Kidney epithelial cell (primary cell): ENCODE measurements at places on chromosomes 16 and 17. TPM values are rescaled to one million over a fixed set of nuclear protein-coding genes. Genes with fewer than 3 reads are reported as not detected.
A peak's percentile ranks its signal among the peaks of the same experiment; 100 is the strongest.

DNA sequence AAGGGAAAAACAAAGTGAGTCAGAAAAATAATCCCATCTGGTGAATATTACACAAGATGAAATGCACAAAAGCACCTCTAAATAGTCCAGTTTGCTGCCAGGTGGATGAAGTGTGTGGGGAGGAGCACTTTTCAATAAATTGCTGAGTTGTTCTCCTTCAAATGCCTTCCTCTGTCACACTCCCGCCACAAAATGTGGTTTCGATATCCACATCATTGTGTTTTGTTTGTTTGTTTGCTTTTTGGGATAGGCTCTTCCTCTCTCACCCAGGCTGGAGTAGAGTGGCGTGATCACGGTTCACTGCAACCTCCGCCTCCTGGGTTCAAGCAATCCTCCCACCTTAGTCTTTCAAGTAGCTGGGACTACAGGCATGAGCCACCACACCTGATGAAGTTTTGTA, 24.6 kb upstream of the SHISA9 start:
- DNase-seq = no peak

- DNase-seq = no peak
Observed at GRCh38 chr16:48586083-48586482, 23.9 kb downstream of the N4BP1 start.

GRCh38 chr17:1803280-1803679, 26.4 kb downstream of the SMYD4 start:
- no peak for DNase-seq

KRTAP9-8 gene
- not detected in 2 replicates for total RNA-seq

GRCh38 chr17:59493867-59494266, 71.5 kb upstream of the DHX40 start:
- DNase-seq = no peak

MYOCD gene
- total RNA-seq = 0.27 and 2.1 TPM in 2 replicates

GRCh38 chr17:67279115-67279514, 34.1 kb upstream of the HELZ start:
- DNase-seq = no peak

MT1H gene
- not detected in 2 replicates for total RNA-seq

DNA sequence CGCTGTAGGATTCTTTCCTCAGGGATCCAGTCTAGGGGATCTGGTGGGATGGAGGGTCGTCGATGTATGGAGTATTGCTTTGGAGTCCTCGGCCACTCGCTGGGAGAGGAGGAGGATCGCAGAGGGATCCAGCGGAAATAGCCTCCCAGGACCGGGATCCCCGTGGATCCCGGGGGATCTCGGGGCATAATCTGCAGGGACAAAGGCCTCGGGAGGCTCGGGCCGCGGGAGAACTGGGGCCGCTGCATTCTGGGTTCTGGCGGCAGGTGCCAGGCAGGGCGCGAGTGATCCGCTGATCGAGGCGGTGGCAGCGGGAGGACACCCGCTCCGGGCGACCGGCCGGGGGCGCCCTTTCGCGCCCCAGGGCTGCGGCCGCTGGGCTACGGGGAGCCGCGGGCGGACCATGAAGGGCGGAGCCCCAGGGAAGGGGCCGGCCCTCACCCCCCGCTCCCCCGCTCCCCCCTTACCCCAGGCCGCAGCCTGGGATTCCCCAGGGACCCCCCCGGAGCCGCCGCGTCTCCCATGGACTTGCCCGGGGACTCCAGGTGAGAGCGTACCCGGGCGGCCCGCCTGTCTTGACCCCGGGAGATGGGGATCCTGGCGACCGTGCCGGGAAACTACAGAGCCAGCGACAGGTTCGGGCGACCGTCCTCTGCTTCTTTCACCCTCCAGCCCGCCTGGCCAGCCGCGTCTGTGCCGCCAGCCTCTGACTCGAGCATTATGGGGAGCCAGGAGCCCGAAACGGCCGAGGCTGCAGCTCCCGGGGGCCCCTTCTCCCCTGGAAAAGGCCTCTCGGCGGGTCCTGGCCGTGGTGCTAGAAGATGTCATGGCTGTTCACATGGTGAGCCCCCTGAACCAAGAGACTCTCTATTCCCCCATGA, 604 bp downstream of the PRR14 start:
- no peak for DNase-seq

CCL16 gene
- total RNA-seq = not detected in 2 replicates

GRCh38 chr17:6523330-6523729, 33.0 kb downstream of the PITPNM3 start:
- DNase-seq = peak; percentile 74

GRCh38 chr16:4520913-4521312, 17.7 kb downstream of the CDIP1 start:
- no peak for DNase-seq

MYH11 gene
- total RNA-seq = 0.04 and 0.07 TPM in 2 replicates

DNA sequence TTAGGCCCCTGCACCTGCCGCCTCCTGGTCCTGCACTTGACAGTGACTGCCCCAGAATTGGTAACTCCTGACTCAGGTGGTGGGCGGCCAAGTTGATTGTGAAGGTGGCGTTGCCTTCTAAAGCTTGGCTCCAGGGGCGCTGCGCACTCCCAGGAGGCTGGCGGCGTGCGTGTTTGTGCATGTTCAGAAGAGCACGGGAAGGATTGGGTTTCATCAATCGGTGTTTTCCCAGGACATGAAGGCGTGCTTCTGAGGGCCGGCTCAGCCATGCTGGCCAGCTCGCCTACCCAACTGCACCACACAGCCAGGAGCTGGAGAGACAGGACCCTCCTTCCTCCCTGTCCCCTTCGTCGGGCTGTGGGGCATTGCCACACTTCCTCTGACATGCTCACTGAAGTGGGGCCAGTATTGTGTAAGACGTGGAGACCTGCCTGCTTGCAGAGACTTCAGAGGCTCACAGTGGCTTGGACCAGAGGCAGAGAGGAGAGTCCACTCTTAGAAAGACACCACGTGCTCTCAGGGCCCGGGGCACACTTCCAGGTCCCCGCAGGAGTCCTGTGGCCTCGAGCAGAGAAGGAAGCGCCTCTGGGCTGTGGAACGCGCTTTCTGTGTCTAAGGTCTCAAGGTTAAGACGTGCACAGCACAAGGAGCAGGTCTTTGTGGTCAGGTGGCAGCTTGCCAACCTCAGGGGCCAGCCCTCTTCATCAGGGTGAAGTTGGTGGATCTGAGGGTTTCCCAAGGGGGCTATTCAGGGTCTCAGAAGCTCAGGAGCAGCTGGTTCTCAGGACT, 2.8 kb downstream of the RAB40C start:
- DNase-seq = no peak

- no peak for DNase-seq
Observed at GRCh38 chr16:47979164-47979520, 176.7 kb downstream of the ABCC12 start.

- DNase-seq = no peak
Observed at GRCh38 chr17:30495586-30495985, 18.4 kb downstream of the GOSR1 start.

NPIPA3 gene
- total RNA-seq = 1.0 and 2.9 TPM in 2 replicates

- no peak for DNase-seq
Observed at GRCh38 chr17:59084154-59084553, 22.5 kb downstream of the TRIM37 start.

KLHL10 gene
- not detected in 2 replicates for total RNA-seq

TNRC6C gene
- total RNA-seq = 5.1 and 5.3 TPM in 2 replicates

DNA sequence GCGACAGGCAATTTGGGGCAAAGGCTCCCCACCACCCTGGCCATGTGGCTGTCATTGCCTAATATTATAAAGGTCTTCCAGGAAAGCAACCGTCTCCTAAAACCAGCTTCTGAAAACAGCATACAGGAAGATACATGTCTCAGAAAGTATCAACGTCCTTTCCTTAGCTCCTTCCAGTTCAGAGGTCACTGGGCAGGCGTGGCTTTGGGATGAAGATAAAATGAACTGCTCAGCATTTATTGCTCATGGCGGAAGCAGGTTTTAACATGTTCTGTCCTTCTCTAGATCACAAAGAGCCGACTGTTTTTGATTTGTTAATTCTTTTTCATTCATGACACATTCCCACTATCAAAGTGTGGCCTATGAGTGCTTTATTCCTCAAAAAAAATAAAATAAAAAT, 8.0 kb downstream of the CFAP20 start:
- no peak for DNase-seq

MYH13 gene
- total RNA-seq = not detected in 2 replicates

- DNase-seq = no peak
Observed at GRCh38 chr17:41442739-41443138, 2.0 kb upstream of the KRT38 start.

DNA sequence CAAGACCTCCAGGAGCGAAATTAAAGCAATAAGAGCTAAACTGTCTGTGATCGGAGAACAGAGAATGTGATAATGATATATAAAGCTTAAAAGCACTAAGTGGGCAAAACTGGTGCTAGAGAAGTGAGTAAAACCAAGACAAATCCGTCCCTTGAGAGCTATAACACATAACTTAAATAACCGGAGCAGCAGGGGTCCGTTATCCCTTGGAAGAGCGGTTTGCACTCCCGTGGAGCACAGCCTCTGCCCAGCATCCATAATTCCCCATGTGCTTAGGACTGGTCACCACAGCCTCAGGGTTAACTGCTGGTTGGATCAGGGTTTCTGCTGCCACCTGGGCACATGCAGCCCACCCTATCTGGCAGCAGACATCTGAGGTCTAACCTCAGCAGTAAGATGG, 489.0 kb downstream of the NPIPA7 start:
- DNase-seq = no peak

KRTAP17-1 gene
- total RNA-seq = not detected in 2 replicates

DNA sequence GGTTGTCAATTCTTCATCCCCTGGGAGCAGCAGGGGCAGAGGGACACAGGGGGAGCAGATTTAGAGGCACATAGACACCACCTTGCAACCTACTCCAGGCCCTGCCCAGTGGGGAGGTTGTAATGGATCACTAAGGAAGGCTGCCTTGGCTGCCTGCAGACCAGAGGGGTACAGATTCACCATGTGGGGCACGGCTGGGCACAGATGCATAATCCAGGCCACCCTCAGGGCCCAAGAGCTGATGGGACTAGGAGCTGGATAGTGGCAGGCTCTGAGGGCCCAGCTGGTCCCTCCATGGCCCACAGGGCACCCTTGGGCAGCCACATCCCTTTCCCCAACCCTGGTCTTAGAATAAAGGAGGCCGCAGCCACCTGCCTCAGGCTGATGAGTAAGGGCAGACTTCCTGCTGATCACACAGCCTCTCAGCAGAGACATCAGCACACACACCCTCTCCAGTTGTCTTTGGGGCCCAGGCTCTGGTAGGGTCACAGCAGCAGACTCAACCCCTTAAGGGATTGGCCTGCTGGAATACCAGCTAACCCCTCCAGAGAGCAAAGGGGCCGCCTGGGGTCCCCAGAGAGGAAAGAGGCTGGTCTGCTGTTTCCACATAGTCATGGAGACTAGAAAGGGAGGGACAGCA, 224.9 kb downstream of the GSG1L start:
- no peak for DNase-seq

DNA sequence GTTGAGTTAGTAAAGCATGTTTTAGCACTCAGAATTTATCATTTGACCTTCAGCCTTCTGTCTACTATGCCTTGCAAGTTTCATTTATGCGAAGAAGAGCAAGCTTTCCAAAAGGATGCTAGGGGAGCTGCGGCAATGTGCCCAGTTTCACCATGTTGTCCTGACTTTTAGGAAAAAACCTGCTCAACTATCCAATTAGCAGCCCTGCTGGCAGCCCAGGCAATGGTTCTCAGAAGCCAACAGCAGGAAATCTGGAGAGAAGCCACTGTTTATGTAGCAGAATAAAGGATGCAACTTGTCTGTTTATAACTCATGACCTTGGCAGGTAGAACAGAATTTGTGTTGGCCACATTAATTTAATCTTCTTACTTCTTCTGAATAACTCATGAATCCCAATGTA, 230.8 kb downstream of the ABCC12 start:
- no peak for DNase-seq

GRCh38 chr17:80432961-80433550, 18.1 kb downstream of the ENDOV start:
- DNase-seq = no peak

NTN1 gene
- total RNA-seq = 15.2 and 20.5 TPM in 2 replicates

GRCh38 chr17:65900216-65900615, 291.7 kb downstream of the CEP112 start:
- no peak for DNase-seq

- no peak for DNase-seq
Observed at GRCh38 chr16:70593544-70593943, 52.8 kb upstream of the IL34 start.

DNA sequence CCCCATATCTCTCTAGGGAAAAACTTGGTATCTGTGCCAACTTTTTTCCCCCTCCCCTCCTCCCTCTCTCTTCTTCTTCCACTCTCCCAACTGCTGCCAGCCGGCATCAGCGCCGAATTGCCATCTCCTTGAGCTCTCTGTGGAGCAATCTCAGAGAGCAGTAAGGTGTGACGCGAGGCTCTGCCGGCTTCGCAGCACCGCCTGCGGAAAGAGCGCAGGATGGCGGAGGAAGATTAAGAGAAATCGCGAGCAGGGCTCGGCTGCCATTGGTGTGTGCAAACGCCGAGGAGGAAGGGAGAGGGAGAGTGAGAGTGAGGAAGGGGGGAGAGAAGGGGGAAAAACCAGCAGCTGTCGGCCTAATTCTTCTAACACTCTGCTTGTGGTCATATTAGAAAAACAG, 44.2 kb downstream of the NEUROD2 start:
- DNase-seq = no peak

KRTAP16-1 gene
- not detected in 2 replicates for total RNA-seq

DNA sequence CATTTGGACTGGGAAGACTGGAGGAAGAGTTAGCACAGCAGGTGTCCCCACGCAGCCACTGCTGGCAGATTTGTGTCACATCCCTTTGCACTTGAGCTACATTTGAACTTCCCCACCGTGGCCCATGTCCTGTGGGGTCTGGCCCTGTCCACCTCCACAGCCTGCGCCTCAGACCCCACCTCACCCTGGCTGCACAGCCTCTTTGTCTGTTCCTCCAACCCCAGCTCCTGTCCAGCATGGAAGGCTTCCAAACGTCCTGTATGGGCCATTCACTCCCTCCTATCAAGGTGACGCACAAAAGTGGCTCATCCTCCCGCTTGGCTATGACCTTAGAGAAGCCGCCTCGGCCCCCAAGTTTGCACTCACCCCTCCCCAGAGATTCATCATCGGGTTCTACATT, 200.6 kb downstream of the FOXL1 start:
- DNase-seq = no peak

DNA sequence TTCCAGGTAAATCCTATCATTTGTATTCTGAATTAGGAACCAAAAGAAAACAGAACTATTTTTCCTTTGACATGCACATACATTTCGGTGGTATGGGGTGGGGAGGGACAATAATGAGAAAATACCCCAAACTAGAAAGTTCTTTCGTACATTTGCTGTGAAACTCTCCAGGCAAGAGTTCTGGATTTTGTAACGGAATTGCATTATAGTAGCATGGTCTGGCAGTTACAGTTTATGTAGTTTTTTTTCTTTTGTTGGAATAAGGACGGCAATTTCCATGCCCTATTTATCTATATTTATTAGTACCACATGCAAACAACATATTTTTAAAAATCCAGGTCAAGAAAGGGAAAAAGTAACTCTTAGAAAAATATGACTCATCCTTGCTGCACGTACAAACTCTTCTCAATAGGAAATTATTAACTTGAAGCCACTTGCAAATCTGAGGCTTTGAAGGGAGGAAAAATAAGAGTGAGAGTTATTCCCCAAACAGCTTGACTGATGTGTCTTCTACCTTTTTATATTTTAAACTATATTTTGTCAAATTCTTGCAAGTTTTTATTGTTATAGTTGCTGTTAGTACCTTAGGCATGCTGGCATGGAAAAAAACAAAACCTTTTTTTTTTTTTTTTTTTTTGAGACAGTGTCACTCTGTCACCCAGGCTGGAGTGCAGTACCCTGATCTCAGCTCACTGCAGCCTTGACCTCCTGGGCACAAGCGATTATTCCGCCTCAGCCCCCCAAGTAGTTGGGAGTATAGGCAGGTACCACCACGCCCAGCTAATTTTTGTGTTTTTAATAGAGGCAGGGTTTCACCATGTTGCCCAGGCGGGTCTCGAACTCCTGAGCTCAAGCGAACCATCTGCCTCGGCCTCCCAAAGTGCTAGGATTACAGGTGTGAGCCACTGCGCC, 69.3 kb downstream of the WWP2 start:
- DNase-seq = peak; percentile 65

CFAP20 gene
- total RNA-seq = 79.6 and 84.2 TPM in 2 replicates
